Type B pancreatic cell (in vitro differentiated cells): ENCODE measurements at places on chromosomes 12 and 14. TPM values are rescaled to one million over a fixed set of nuclear protein-coding genes. Genes with fewer than 3 reads are reported as not detected.

DNA sequence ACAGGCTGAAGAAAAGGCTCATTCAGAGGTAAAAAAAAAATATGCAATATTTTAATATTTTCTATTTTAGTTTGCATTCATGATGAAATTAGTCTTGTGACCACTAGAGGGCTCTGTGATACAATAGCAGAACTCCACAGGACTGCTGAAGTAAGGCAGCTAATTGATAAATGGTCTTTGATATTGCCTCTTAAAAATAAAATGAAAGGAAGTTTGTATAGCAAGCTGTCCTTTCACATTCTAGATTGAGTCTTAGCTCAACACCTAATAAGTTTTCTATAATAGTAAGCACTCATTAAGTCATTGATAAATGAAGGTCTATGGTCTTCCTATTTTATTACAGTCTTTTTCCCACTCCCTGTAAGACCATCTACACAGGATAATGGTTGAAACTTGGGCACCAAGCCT is 315.7 kb downstream of the NAV3 start:
- no peak overlapping the region for H3K4me3 ChIP-seq
- DNase-seq = no peak
- no peak overlapping the region for H3K27ac ChIP-seq
- H3K4me1 ChIP-seq = no peaks in the 10 kb centered on the region
- no peaks in the 10 kb centered on the region for H3K36me3 ChIP-seq

The UNC119B gene
- 39.2 and 57.2 TPM in 2 replicates for total RNA-seq

The OVCH1 gene
- total RNA-seq = 1.0 and 3.2 TPM in 2 replicates

DNA sequence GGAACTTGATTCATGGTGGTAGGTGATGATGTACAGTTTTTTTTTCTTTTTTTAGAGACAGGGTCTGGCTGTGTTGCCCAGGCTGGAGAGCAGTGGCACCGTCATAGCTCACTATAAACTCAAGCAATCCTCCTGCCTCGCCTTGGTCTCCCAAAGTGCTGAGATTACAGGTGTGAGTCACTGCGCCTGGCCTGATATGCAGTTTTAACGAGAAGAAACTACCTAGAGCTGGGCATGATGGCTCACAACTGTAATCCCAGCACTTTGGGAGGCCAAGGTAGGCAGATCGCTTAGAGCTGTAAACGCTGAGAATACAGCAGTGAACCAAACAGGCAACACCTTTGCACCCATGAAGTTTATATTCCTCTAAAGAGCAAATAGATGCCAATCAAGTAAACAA is 13.0 kb upstream of the VPS37B start:
- no peak overlapping the region for H3K4me3 ChIP-seq
- no peak overlapping the region for H3K27ac ChIP-seq
- peaks cover 9% of the 10 kb centered on the region for H3K4me1 ChIP-seq
- no peaks in the 10 kb centered on the region for H3K27me3 ChIP-seq
- no peaks in the 10 kb centered on the region for H3K36me3 ChIP-seq

The SLC15A5 gene
- not detected in 2 replicates for total RNA-seq

The TC2N gene
- 19.4 and 42.2 TPM in 2 replicates for total RNA-seq

- DNase-seq = no peak
- H3K4me1 ChIP-seq = peaks cover 44% of the 10 kb centered on the region
- no peak overlapping the region for H3K4me3 ChIP-seq
- no peak overlapping the region for H3K27ac ChIP-seq
- no peaks in the 10 kb centered on the region for H3K27me3 ChIP-seq
Measured at GRCh38 chr14:85601246-85601645, 71.3 kb downstream of the FLRT2 start.

The SART3 gene
- total RNA-seq = 48.5 and 72.6 TPM in 2 replicates

DNA sequence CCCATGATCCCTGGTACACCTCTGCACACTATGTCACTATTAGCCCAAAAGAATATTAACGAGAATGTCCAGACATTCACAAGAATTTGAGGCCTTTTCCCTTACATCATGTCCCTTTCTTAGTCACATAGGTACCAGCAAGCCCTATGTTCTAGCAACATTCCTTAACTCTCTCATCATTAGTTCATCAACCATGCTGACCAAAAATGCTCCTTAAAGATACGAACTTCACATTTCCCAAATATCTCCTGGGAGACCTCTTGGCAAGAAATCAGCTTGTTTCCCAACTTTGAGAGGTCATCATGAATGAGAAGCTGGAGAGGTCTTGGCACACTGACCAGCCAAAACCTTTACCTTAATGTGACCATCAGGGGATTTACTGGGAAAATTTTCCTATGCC is 4.6 kb downstream of the SALL2 start:
- H3K4me3 ChIP-seq = no peak overlapping the region
- no peaks in the 10 kb centered on the region for H3K27me3 ChIP-seq
- DNase-seq = no peak
- peaks cover 17% of the 10 kb centered on the region for H3K36me3 ChIP-seq
